ENCODE measurements at places on chromosomes 7 and 10.

DNA sequence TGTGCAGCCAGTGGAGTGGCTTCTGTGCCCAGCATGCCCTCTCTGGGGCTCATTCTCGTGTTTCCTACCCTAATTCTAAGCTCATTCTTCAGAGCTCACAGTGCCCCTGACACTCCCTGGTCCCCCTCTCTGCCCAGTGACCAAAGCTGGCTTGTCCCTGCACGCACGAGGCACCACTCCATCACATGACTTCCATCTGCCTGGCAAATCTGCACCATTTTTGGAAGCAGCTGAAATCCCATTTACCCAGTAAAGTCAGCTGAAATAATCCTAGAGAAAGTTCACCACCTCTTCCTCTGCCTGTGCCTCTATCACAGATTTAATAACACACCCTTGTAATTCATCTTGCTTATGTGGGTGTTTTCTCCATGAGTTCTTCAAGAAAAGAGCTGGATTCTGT lies 616.9 kb downstream of the PTPRN2 start:
- no peaks in the 10 kb centered on the region for H3K27me3 ChIP-seq
- no peaks in the 10 kb centered on the region for H3K36me3 ChIP-seq
- no peak overlapping the region for H3K4me3 ChIP-seq

GRCh38 chr7:128351296-128352152 lies 7.8 kb upstream of the RBM28 start:
- no peak overlapping the region for H3K4me3 ChIP-seq
- H3K27me3 ChIP-seq = peaks cover 30% of the 10 kb centered on the region
- no peak overlapping the region for H3K27ac ChIP-seq
- no peak for DNase-seq
- no peaks in the 10 kb centered on the region for H3K4me1 ChIP-seq

GRCh38 chr10:133388236-133388972 lies 5.6 kb upstream of the MTG1 start:
- peaks cover under 1% of the 10 kb centered on the region for H3K4me1 ChIP-seq
- H3K36me3 ChIP-seq = peaks cover 7% of the 10 kb centered on the region
- no peak for DNase-seq
- H3K27ac ChIP-seq = no peak overlapping the region
- no peak overlapping the region for H3K4me3 ChIP-seq

DNA sequence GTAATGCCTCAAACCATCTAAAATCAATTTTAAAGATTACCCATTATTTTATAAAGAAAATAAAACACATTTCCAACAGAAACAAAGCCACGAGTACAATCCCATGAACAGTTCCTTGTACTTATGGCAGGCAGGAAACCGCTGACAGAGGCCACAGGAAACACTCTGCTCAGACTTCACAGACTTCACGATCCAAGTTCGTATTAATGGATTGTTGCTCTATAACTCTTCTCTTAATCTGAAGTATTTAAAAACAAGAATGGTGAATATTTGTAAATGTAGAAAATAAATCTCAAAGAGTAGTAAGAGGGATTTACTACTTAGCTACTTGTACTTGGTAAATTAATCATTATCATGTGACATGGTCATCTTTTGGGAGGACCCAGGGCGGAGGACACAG lies 78.3 kb downstream of the SNX10 start:
- no peak for DNase-seq
- no peaks in the 10 kb centered on the region for H3K4me1 ChIP-seq
- H3K4me3 ChIP-seq = no peak overlapping the region
- no peak overlapping the region for H3K27ac ChIP-seq

- no peak overlapping the region for H3K4me3 ChIP-seq
- no peak for DNase-seq
- H3K27me3 ChIP-seq = no peaks in the 10 kb centered on the region
- peak overlapping the region; percentile 76 for H3K27ac ChIP-seq
These were observed 26.6 kb downstream of the FAM3C start for GRCh38 chr7:121369462-121369861.
